ENCODE measurements at places on chromosomes 6 and 20.
A peak's percentile ranks its signal among the peaks of the same experiment; 100 is the strongest.

- peaks cover 20% of the 10 kb centered on the region for H3K36me3 ChIP-seq
- DNase-seq, result peak; percentile 96
- peak overlapping the region; percentile 90 for H3K4me3 ChIP-seq
These were observed 2.2 kb downstream of the BRD2 start for GRCh38 chr6:32970413-32971241.

- H3K4me3 ChIP-seq, result no peak overlapping the region
- peak; percentile 83 for DNase-seq
- H3K27ac ChIP-seq, result peak overlapping the region; percentile 7
These were observed 20.2 kb downstream of the LEMD2 start for GRCh38 chr6:33768644-33769120.

GRCh38 chr6:7446619-7447325 lies 57.2 kb downstream of the RIOK1 start:
- no peak for DNase-seq
- no peak overlapping the region for H3K4me3 ChIP-seq
- no peaks in the 10 kb centered on the region for H3K4me1 ChIP-seq
- H3K27ac ChIP-seq, result no peak overlapping the region

DNA sequence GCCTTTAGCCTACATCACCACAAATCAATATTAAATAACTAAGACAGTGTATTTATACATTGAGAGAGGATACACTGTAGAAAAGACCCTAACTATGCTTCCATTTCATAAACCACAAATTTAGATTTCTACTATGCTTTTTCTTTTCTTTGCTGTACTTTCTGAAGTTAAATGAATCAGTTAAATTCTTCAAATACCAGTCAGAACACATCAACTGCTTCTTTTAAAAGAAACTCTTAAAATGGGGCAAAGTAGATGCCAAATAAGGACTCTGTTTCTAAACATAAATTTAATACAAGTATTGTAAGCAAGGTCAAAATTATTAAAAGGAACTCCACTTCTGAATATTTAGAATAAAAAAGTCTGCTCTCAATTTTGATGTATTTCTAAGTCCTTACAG lies 76.9 kb downstream of the GMDS start:
- no peaks in the 10 kb centered on the region for H3K4me1 ChIP-seq
- H3K4me3 ChIP-seq, result no peak overlapping the region
- H3K27ac ChIP-seq, result peak overlapping the region; percentile 16
- no peak for DNase-seq
- H3K27me3 ChIP-seq, result no peaks in the 10 kb centered on the region

- H3K4me1 ChIP-seq, result no peaks in the 10 kb centered on the region
- H3K4me3 ChIP-seq, result peak overlapping the region; percentile 98
- H3K36me3 ChIP-seq, result peaks cover 29% of the 10 kb centered on the region
- H3K27me3 ChIP-seq, result no peaks in the 10 kb centered on the region
- DNase-seq, result no peak
- peak overlapping the region; percentile 89 for H3K27ac ChIP-seq
These were observed 571 bp upstream of the PRPF6 start for GRCh38 chr20:63980317-63980805.

DNA sequence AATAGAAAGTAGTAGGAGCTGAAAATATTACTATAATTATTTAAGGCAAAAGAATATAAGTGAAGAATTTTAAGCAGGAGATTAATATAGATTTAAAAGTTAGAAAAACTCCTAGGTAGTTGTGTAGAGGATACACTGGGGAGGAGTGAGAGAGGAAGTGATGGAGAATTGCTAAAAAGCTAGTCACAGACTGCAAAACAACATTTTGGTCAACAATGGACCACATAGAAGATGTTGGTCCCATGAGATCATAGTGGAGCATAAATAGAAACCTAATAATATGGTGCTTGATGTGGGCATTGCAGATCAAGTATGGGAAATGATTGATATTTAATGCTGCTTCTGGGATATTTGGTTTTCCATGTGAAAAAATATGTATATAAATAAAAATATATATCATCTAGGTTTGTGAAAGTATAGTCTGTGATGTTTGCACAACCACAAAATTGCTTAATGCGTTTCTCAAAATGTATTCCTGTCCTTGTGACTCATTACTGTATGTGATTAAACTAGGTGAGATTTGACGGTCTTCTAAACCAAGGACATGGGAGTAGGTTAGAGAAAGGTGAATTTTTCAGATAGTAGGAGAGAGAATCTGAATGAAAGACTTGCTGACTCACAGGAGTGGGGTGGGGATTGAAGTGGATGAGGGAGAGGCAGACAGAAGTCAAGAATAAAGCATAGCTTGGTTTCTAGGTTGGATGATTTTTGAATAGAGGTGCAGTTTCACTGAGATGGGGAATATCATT lies 174.0 kb downstream of the BCKDHB start:
- DNase-seq, result no peak
- H3K27me3 ChIP-seq, result no peaks in the 10 kb centered on the region
- no peaks in the 10 kb centered on the region for H3K4me1 ChIP-seq
- H3K4me3 ChIP-seq, result no peak overlapping the region
- H3K36me3 ChIP-seq, result no peaks in the 10 kb centered on the region
- H3K27ac ChIP-seq, result no peak overlapping the region
